ENCODE measurements at places on chromosomes 13 and 19.
A peak's percentile ranks its signal among the peaks of the same experiment; 100 is the strongest.

DNA sequence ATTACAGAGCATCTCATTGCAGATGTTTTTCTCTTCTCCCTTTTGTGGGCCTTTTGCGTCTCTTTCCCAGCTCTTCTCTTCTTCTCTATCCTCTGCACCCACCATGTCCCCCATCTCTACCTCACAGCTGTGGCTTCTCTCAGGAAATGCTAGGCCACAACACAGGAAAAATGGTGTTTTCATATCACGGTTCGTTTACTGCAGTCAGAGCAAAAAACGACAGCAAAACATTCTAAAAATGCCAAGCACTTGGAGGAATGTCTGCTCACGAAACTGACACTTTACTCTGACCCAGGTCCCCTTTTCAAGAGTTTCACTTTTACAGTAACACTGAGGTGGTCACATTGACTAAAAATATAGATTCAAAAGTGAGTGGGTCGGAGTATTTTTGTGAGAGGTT lies 152.2 kb downstream of the DCT start:
- no peak for DNase-seq

DNA sequence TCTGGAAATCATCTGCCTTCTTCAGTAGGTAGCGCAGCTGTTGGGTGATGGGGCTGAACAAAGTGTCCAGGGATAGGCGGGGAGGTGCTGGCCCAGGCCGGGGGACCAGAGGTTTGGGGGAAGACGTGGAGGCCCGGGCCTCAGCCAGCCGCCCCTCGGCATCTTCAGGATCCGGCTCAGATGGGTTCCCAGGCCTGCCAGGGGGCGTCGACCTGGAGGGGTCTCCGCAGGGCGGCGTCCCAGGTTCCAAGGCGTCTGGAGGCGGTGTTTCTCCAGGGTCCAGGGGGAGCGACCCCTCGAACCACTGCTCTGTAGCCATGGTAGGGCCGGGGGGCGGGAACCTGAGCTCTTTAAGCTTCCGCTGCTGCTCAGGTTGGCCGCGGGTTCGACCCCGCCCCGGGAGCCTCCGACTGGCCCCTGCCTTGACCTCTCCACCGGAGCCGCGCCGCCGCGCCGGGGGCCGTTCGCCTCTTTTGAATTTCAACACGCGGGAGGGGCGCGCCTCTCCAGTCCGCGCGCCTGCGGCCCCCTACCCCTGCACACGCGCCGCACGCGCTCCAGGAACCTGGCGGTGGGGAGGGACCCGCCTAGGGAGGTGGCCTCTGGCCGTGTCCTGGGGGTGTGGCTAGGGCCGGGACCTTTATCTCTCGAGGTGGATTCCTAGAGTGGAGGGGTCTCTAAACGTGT lies at the start of gene C19orf67:
C19orf67 (minus strand) TSS at position 475 of the 687 bp plus-strand sequence; CDS start at position 319, 156 bp downstream.
- DNase-seq = no peak

DNA sequence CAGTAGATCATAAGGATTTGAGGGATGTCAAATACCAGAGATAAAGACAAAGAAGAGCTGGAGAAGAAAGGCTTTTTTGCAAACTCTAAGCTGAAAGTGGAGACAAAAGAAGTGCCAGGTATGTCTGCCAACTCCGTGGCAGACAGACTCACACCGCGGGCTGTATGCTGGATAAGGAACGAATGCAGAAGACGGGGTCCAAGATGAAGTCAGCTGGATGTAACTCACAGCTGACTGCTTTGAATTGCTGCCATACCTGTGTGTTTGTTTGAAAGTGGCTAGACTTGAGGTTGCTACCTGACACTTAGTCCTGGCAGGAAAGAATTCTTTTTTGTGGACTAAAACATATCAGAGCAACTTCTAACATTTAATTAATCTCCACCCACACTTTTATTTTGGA lies 398.8 kb downstream of the DLEU7 start:
- DNase-seq = no peak

- no peak for DNase-seq
These were observed 33.8 kb upstream of the SGCG start for GRCh38 chr13:23146811-23147625.

- DNase-seq = no peak
These were observed 68.3 kb downstream of the FGF14 start for GRCh38 chr13:102333320-102334198.

DNA sequence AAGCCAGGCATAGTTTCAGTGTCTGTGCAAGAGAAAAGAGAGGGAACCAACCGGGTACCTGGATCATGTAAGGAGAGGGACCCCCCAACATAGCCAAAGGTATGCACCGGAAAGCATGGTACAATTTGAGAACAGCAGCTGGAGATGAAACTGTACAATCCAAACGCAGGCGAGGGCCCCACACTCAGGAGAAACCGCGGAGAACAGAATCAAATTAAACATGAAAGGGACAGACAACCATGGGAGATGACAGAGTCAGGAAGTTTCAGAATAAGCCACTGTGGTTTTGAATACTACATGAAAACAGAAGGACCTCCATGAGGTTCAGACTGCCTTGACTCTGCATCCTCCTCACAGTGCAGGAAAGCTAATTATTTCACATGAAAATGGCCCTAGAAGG lies 62.9 kb upstream of the SPATA13 start:
- DNase-seq = peak; percentile 9

- no peak for DNase-seq
These were observed 557.2 kb downstream of the KCTD12 start for GRCh38 chr13:76329004-76329403.

- DNase-seq = no peak
These were observed 6.4 kb upstream of the CACTIN start for GRCh38 chr19:3632739-3633558.

GRCh38 chr13:39874331-39875053 lies 219.0 kb downstream of the COG6 start:
- no peak for DNase-seq

DNA sequence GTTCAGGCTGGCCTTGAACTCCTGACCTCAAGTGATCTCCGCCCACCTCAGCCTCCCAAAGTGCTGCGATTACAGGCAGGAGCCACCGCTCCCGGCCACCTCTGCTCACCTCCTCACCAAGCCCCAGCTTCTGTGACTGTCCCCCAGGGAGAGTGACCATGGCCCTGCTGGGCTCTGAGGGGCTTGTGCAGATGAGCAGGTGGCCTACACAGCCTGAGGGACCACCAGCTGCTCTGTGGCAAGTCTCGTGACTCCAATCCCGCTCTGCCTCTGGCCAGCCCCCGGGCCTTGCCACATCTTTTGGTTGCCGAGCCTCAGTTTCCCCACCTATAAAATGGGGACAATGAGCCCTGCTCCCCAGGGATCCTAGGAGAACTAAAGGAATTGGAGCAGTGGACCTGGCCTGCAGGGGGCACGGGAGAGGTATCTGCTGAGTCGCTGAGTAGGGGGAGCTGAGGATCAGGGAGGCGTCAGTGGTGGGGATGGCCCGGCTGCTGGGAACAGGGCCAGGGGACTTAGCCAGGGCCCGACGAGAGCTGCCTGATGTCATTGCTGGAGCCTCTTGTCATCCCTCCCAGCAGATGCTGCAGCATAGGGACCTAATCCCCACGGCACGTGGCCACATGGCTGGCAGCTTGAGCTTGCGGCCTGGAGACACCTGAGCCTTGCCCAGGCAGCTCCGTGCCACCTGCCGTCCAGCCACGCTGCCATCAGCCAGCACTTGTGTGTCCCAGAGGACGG lies 74.7 kb downstream of the GADD45B start:
- DNase-seq = no peak

GRCh38 chr13:111341886-111342285 lies 21.4 kb downstream of the TEX29 start:
- no peak for DNase-seq

GRCh38 chr13:26202365-26202972 lies 19.6 kb downstream of the RNF6 start:
- DNase-seq = no peak

GRCh38 chr19:31054430-31054829 lies 294.8 kb downstream of the TSHZ3 start:
- peak; percentile 10 for DNase-seq

DNA sequence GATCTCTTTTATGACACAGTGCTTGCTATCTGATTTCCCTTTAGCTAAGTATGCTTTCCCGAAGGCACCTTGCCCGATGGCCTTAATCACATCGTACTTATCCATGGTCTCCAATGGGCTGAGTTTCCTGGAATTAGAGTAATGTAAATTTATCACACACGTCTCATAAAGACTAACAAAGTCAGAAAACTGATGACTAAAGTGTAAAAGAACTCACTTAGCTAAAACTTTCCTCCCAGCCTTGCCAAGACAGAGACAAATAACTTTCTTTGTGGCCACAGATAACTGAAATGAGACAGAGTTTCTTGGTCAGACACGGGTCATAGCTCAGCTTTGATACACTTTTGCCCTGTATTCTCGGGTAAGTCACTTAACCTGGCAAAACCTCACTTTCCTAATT lies 1.5 kb downstream of the NEK5 start:
- no peak for DNase-seq

DNA sequence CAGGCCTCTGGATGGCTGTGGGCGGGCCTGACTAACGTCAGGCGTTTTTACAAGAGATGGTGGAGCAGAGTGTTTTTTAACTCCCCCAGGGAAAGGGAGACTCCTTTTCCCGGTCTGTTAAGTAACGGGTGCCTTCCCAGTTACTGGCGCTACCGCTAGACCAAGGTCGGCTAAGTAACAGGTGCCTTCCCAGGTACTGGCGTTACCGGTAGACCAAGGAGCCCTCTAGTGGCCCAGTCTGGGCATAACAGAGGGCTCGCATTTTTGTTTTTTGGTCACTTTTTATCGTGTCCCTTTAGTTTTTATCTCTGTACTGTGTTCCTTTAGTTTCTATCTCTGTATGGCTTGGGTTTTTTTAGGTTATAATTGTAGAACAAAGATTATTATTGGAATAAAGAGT lies 10.0 kb downstream of the ZNF383 start:
- peak; percentile 29 for DNase-seq
